Activated T-cell treated with anti-CD3 and anti-CD28 coated beads, Interleukin-2, amount 50 U/mL, for 24 hours (primary cell): ENCODE measurements at places on chromosomes 12 and 14.
A peak's percentile ranks its signal among the peaks of the same experiment; 100 is the strongest.

DNA sequence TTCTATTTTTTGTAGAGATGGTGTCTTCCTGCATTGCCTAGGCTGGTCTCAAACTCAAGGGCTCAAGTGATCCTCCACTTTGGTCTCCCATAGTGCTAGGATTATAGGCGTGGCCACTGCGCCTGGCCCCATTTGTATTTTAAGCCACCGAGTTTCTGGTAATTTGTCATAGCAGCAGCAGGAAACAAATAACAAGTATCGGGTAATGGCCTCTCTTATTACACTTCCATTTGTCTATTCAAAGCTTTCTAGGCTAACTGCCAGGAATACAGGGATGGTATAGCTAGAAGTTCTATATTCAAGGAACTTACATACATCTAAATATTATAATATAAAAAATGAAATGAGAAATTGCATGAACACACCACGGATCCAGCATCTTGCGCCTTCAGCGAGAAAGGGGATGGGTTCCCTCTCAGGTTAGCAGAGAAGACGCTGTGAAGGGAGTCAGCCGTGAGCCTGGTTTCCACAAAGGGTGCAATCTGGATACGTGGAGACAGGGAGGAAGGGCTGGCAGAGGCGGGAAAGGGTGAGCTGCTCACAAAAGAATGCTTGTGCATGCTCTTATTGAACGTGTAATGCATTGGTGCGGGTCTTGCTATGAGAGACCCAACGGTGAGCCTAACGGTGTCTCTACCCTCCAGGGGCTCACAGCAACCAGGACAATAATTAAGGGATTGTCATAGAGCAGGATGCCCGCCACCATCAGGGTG lies 9.5 kb downstream of the BDKRB1 start:
- DNase-seq = no peak

GRCh38 chr12:42631513-42631912 lies 42.0 kb upstream of the PRICKLE1 start:
- no peak for DNase-seq

GRCh38 chr14:64464651-64465050 lies 648 bp upstream of the AKAP5 start:
- DNase-seq = no peak

DNA sequence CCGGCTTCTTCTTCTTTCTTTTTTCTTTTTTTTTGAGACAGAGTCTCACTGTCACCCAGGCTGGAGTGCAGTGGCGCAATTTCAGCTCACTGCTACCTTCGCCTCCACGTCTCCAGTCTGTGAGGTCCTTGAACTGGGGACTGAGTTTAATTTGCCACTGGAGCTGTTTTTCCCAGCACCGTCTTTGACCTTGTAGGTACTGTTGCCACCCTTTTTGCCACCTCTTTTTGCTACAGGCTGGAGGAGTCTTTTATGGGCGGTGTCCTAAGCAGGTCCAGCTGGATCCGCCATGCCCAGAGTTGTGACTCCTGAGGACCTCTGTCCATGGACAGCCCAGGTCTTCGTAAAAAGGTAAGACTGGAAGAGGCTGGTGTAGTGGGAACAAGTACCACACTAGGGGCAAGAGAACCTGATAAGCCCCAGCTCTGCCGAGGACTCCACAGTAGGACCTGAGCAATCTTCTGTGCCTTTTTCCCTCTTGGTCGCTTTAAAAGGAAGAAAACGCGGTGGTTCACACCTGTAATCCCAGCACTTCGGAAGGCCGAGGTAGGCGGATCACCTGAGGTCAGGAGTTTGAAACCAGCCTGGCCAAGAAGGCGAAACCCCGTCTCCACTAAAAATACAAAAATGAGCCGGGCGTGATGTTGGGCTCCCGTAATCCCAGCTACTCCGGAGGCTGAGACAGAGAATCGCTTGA lies 946 bp downstream of the RNU4-2 start:
- peak; percentile 58 for DNase-seq

DNA sequence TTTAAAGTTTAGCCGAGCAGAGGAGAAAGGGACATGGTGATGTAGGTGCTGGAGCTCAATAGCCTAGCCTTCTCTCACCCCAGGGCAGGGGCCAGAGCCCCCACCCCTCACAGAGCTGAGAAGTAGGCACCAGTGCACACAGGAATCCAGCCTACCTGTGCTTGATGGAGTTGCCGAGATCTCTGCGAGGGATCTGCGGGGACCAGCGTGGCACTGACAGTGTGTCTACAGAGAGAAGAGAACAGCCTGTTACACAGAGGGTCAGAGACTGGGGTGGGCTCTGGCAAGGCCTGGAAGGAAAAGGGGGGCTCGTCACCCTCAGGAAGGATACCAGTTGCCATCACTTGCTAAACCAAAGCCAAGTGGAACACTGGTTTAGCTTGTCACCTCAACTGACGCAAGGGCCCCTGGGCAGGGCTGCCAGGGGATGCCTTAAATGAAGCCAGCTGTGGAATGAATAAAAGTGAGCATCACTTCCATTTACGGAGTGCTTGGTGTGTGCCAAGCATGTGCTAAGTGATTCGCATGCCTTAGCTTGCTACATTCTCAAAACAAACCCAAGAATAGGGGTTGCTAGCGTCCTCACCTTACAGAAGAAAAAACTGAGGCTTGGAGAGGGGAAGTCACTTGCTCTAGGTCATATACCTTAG lies 220.8 kb upstream of the NOS1 start:
- no peak for DNase-seq

DNA sequence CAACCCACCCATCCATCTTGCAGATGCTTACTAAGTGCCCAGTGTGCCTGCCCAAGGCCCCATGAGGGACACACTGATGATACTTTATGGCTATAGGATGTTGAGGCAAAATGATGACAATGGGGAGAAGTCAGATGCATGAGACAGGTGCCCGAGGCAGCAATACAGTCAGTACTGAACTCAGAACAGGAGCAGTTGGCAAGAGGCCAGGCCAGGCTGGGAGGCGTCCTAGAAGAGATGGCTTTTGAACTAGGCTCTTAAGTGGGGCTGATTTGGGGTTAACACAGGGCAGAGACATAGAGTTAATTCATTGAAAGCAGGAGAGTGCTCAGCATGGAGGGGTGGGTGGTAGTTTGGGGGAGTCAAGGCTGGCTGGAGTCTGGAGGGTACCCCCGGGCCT lies 15.6 kb downstream of the PLBD2 start:
- DNase-seq = no peak

- DNase-seq = peak; percentile 45
These were observed 1.3 kb downstream of the TEAD4 start for GRCh38 chr12:2960390-2960956.

GRCh38 chr12:39033782-39034181 lies 128.4 kb upstream of the CPNE8 start:
- no peak for DNase-seq

DNA sequence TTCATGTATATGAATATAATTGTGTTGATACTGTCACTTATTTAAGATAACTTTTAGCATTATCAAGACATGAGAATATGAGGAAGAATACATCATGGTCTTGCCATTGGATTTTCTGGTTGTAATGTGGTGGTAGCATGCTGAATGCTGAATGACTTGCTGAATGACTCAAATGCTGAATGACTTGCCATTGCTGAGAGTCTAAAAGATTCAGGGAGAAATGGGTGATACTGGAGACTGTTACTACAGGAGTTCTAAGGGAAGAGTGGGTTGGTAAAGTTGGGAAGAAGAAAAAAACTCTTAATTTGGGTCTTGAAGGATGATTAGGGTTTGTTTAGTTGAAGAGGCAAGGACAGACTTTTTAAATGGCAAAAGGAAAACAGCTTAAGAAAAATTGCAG lies 72.1 kb upstream of the MANSC4 start:
- no peak for DNase-seq

DNA sequence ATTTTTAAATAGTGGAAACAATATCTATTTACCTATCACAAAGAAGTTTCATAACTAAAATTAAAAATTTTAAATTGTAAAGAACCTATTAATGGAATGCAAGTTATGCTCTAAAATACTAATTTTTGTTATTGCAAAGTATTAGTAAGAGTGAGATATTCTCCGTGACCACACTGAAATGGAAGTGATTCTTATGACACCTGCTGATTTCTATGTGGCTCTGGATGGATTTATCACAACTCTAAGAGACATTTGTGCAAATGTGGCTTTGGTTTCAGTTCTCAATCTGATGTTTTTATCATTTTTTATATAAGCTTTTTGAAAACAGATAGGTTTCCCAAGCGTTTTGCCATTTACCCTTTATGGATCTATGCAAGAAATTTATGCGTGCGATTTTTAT lies 497.8 kb downstream of the NAV3 start:
- DNase-seq = no peak

DNA sequence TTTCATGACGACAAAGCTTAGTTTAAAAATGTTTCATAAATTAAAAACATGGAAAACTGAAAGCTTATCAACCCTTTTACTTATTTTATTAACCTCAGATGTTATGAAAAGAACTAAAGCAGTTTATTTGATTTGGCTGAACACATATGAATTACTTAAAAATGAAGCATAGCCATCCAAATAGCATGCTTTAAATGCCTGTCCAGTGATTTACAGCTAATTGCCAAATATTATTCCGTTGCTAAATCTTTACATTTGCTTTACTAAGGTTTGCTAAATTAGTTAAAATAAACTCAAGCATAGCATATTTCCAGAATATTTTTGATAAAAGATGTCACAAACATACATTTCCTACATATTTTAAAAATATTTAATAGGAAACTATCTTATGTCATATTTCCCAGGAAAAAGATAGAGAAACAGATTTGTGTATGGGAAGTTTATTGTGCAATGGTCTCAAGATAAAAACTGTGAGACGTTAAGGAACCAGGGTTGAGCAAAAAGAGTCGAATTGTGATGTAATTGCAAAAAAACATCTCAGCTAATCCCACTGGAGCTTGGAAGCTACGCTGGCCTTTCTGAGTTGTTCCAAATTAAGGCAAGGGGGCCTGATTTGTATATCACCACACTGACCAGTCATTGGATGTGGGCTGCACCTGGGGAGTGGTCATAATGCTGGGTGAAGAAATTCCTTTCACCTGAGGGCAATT lies 25.8 kb downstream of the GPR135 start:
- no peak for DNase-seq

DNA sequence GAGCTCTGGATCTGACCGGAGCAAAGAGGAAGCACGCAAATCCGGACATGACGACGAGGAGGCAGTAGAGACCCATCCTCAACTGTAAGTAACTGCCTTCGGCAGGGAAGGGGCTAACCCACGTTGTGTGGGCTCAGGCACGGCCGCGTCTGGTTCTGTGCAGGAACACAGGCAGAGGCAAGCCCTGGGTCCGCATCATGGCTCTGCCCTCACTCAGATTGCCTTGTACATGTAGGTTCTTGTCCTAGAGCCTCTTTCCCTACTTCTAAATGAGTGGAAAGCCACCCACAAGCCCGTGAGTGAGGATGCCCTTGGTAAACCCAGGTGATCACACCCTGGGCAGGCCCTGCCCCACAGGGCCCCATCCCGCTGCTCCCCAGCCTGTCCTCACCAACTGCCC lies 8.9 kb upstream of the RPLP0 start:
- no peak for DNase-seq
